ENCODE measurements at places on chromosomes 2 and 18.
A peak's percentile ranks its signal among the peaks of the same experiment; 100 is the strongest.

GRCh38 chr2:60868589-60869273, 12.6 kb upstream of the REL start:
- DNase-seq = no peak

- DNase-seq = no peak
These were observed 281.8 kb downstream of the GULP1 start for GRCh38 chr2:188573453-188573852.

GRCh38 chr2:234869969-234870368, 81.8 kb upstream of the SH3BP4 start:
- DNase-seq = no peak

GRCh38 chr18:35623255-35623654, 41.7 kb downstream of the GALNT1 start:
- DNase-seq = no peak

DNA sequence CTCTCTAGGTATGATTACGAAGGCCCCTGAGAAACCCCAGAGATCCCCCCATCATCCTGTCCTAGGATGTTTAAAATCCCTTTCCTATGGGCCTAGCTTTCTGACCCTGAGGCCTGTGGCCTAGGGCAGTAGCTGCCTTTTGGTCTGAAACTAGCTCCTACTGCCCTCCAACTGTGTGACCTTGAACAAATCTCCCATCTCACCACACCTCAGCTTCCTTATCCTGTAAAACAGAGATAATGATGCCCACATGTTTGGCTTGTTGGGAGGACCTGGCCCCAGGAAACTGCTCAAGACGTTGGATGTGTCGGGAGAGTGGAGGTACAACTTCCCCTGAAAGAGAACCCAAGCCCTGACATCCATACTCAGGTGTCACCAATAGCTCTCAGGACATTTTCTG, 213.2 kb downstream of the SMAD2 start:
- DNase-seq = no peak

DNA sequence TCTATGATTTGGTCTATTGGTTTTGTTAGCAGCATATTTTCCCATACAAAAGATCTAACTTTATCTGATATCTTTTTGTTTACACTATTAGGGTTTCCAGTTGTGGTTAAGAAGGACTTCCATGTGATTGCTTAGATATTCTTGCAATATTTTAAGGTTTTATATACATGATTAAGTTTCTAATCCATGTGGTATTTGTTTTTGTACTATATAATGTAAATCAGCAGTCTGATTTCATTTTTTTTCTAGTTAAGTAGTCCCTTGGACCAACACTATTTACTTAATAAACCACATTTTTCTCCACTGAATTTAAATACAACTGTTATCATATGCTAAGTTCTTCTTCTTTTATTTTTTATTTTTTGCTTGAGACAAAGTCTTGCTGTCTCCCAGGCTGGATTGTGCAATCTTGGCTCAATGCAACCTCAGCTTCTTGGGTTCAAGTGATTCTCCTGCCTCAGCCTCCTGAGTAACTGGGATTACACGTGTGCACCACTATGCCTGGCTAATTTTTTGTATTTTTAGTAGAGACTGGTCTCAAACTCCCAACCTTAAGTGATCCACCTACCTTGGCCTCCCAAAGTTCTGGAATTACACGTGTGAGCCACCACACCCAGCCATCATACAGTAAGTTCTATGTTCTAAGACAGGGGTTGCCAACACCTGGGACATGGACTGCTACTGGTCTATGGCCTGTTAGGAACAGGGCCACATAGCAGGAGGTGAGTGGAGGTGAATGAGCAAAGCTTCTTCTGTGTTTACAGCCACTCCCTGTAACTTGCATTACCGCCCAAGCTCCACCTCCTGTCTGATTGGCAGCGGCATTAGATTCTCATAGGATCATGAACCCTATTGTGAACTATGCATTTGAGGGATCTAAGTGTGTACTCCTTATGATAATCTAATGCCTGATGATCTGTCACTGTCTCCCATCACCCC, 58.5 kb upstream of the RAB27B start:
- DNase-seq = no peak

GRCh38 chr18:10727477-10727876, 201.7 kb downstream of the NAPG start:
- no peak for DNase-seq

DNA sequence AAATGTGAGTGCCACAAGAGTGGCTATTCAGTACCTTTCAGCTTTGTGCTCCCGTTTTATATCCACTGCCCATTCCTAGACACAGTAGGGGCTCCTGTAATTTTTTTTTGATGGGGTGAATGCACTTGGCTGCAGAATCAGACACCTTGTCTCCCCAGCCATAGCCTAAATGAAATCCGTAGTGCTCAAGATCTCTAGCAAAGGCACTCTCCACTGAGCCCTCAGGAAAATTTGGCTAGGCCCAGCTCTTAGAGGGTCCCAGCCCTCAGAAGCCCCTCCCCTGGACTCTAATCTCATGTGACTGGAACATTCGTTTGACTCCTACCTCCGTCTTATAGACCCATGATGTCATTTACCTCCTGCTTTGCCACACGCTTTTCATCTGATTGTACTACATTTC, 323.9 kb downstream of the SMAD2 start:
- DNase-seq = no peak

DNA sequence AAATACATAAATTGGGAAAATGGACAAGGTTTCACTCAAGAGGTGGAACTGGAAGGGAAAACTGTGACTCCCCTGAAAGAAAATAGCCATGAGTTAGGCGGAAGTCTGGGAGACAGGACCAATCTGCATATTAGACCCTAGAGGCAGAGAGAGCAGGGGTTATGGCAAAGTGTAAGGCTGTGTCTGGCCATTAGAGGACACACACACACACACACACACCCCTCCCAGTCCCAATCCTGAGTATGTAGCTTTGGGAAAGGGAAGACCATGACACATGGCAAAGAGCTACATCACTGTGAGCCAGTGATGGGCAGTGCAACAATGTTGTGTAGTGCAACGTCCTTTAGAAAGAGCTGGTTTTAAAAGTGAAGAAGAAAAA, 479.9 kb upstream of the NXPH2 start:
- DNase-seq = no peak

DNA sequence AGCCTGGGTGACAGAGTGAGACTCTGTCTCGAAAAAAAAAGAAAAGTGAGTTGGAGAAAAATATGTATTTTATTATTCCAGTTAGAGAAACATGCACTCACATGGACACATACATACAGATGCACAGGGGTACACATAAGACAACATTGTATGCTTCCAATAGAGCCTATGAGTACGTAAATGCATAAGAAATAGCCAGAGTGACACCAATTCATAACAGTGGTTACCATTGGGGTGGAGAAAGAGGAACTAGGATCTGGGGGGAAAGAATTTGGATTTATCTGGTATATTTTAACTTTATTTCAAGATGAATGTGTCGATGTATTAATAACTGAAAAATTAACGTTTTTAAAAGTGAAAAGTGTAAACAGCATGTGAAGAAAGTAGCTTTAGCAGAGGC, 16.1 kb downstream of the IL36A start:
- no peak for DNase-seq

DNA sequence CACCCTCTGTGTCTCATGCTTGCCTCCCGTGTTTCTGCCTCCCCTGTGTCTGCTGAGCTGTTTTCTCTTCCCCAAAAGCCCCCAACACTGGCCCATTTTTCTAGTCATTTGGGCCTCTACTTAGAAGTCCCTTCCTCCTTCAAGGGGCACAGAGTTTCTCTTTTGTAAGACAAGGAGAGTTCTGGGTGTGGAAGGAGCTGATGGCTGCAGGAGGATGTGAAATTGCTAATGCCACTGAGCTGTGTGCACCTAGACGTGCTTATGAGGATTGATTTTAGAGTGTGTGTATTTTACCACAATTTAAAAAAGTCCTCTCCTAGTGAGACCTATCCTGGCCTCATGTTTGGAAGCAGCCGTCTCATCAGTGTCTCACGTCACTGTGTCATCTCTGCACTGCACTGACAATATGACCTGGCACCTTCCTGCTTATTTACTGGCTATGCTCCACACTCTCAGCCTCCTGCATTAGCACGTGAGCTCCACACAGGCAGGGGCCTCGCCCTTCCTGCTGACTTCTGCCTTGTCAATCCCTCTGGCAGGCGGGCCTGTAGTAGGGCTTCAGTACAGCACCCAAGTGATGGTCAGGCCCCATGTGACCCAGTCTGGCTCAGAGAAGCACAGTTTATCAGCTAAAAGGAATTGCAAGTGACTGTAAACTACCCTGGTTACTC, 8.0 kb upstream of the MBP start:
- peak; percentile 36 for DNase-seq

- DNase-seq = no peak
These were observed 84.8 kb upstream of the PTPRM start for GRCh38 chr18:7482342-7482741.

- DNase-seq = no peak
These were observed 152.9 kb downstream of the SMAD7 start for GRCh38 chr18:48797841-48798255.

GRCh38 chr2:174959787-174960186, 45.4 kb downstream of the CHN1 start:
- DNase-seq = no peak

GRCh38 chr2:168149986-168150385, 97.4 kb downstream of the STK39 start:
- DNase-seq = no peak

DNA sequence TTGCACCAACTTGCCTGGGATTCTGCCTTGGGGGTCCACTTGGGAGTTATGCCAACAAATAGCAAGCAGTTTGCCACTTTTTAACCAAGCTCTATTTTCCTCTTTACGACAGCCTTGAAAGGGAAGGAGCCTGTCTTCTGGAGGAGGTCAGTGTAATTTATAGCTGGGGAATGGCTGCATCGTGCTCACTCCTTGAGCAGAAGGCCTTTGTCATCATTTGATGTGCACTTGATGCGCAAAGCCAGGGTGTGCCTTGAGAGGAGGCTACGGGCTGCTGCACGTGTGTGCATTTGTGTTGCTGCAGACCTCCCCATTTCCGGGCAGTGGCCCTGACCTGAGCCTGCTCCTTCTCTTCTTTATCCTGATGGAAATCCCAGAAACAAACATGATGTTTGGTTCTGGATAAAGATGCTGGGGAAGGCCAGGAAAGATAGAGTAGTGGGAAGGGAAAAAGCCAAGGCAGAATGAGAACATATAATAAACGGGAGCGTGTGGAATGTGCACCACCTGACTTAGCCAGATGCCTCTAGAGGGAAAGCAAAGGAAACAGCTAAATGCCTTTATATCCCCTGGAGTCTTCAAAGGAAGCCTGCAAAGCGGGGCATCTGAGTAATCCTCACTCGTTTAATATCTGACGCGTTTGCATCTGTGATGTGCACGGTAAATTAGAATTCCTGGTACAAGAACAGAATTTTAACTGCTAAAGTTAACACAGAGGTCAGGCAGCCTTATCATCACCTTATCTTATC, 68.3 kb upstream of the ZNF521 start:
- no peak for DNase-seq

GRCh38 chr2:142937347-142937746, 59.9 kb downstream of the KYNU start:
- DNase-seq = no peak

DNA sequence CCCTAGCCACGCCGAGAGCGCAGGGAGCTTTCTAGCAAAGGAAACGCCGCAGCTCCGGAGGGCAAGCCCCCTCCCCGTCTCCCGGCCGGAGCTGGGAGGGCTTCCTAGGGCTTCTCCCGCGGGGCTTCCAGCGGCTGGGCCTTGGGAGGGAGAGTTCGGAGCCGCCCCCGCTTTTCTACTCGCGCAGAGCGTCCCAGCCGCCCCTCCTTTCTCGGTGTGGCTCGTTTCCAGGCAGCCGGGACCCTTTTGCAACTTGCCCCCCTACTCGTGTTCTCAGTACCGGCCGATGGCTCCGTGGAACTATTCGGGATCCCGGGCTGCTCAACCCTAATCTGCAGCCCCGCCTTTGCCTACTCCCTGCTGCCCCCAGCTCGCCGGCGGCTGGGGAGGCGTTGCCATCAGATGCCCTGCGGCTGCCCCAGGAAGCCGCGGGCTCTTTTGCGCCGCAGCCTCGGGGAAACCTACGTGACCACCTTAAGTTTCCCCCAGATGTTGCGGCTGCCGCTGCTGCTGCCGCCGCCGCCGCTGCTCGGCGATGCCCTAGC, 1.5 kb upstream of the NR4A2 start:
- no peak for DNase-seq

DNA sequence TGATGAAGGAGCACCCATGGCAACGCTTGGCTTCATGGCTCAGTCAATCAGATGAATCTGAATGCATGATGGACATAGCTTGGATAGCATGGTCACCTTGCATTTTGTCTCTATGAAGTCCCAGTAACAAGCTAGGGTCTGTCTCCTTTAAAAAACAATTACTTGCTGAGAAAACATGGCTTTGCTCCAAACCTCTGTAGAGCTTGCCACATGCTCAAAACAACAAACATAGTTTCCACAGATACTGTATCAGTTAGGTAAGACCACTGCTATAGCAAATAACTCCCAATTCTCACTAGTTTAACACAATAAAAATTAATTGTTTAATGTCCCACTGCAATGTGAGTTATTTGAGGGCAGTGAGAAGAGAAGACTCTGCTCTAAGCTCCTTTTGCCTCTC, 401.0 kb downstream of the IRS1 start:
- DNase-seq = no peak

- DNase-seq = no peak
These were observed 73.2 kb downstream of the DOCK10 start for GRCh38 chr2:224969095-224969494.

DNA sequence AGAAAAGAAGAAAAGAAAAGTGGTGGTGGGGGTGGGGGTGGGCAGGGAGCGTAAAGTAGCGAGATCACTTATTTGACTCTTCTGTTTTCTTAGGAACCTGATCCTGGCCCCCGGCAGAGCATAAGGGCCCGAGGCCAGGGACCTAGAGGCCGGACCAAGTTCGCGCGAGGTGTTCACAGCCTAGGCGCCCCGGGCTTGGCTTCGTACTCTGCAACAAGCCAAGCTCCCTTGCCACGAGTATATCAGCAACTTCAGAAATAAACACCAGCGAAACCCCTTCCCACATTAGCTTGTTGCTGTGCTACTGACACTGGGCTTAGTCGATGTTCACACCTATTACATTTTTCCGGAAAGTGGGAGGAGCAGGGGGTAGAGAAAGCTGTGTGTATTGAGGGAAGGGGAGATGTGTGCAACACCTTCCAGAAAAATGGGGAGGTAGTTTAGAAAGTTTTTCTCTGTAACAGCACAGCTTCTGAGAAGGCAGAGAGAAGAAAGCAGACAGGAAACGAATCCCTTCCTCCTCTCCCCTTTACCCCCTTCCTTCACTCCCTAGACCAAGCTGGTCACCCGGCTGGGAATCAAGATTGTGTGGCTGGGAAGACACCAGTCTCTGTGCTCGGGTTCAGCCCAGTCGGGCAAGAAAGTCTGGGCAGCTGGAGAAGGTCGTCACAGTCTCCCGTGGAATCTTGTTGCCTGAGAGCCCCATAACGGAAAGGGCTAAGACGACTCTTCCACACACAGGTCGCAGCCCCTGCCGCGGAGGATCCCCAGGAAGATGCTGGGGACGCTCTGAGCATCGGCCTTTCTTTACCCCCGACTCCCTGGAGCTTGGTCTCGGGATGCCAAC, 12.0 kb upstream of the SATB2 start:
- no peak for DNase-seq

GRCh38 chr18:22467760-22468553, 50.2 kb upstream of the CTAGE1 start:
- DNase-seq = no peak
